ENCODE measurements at places on chromosomes 12 and 14. TPM values are rescaled to one million over a fixed set of nuclear protein-coding genes. Genes with fewer than 3 reads are reported as not detected.

The ADGRD1 gene
- total RNA-seq, result not detected

The OR10G2 gene
- not detected for total RNA-seq

The ITGB7 gene
- total RNA-seq, result 786 TPM

The DYRK4 gene
- total RNA-seq, result 24.4 TPM

The LTBP2 gene
- total RNA-seq, result 0.28 TPM

The SOAT2 gene
- 1.4 TPM for total RNA-seq

The RASAL1 gene
- 0.10 TPM for total RNA-seq

The LIN7A gene
- total RNA-seq, result not detected

The ACTN1 gene
- 37.1 TPM for total RNA-seq

The CCDC196 gene
- total RNA-seq, result not detected

DNA sequence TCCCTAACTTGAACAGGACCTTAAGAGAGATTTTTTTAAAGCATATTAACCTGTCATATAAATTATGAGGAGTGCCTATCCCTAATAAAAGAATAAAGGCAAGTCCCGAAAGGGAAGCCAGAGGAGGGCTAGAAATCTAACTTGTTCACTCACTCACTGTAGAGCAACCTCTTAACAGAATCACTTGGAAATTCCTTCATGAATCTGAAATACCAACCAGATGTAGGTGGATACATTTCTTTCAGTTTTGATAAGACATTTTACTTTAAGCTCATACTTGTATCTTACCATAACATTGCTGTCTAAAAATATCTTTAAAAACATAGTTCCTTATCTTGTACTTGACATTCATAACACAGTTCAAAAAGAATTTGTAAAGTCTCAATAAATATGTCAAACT, 25.7 kb downstream of the NTN4 start:
- no peaks in the 10 kb centered on the region for H3K36me3 ChIP-seq
- no peak overlapping the region for H3K27ac ChIP-seq
- H3K4me3 ChIP-seq, result no peak overlapping the region
- H3K4me1 ChIP-seq, result peaks cover 1% of the 10 kb centered on the region
- H3K27me3 ChIP-seq, result peaks cover 9% of the 10 kb centered on the region
- no peak for DNase-seq

- DNase-seq, result no peak
- no peak overlapping the region for H3K27ac ChIP-seq
- H3K36me3 ChIP-seq, result no peaks in the 10 kb centered on the region
Observed at GRCh38 chr12:131061041-131061806, 107.5 kb downstream of the ADGRD1 start.

DNA sequence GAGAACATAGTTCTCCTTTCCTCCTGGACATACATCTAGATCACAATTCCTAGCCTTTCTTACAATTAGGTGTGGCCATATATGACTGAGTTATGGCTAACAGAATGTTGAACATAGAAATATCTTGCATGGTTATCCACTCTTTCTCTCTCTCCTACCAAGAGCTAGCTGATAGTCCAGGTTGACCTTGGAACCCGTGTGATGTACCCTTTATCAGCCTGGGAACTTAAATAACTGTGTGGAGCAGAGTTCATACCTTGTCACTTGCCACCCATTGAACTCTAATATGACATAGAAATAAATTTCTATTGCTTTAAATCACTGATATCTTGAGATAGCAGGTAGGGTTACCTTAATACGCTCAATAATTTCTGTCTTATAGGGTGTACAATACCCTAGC, 115.9 kb downstream of the TPH2 start:
- DNase-seq, result no peak
- H3K27me3 ChIP-seq, result no peaks in the 10 kb centered on the region
- no peaks in the 10 kb centered on the region for H3K36me3 ChIP-seq
- H3K4me1 ChIP-seq, result no peaks in the 10 kb centered on the region

- peaks cover 16% of the 10 kb centered on the region for H3K27me3 ChIP-seq
- no peaks in the 10 kb centered on the region for H3K4me1 ChIP-seq
- H3K27ac ChIP-seq, result no peak overlapping the region
- no peak for DNase-seq
- no peak overlapping the region for H3K4me3 ChIP-seq
Observed at GRCh38 chr14:66117600-66117999, 368.6 kb upstream of the CCDC196 start.

DNA sequence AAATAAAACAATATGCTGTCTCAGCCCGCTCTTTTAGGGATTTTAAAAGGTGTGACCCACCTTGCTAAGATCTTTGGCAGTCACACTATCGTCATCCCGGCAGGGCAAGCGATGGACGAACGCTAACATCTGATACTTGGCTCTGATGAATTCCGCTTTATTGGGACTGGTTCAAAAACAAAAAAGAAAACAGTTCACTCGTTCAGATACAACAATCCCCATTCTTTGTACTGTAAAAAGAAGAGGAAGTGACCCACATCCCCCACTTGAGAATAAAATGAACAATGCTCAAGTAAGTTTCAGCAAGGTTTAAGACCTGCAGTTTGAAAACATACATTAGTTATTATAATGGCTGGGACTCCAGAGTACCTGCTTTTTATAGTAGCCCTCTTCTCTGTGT, 7.3 kb downstream of the GIT2 start:
- H3K4me3 ChIP-seq, result no peak overlapping the region
- no peaks in the 10 kb centered on the region for H3K27me3 ChIP-seq
- DNase-seq, result no peak
- peaks cover 56% of the 10 kb centered on the region for H3K4me1 ChIP-seq
- H3K36me3 ChIP-seq, result peaks cover 65% of the 10 kb centered on the region

- H3K27me3 ChIP-seq, result peaks cover 8% of the 10 kb centered on the region
- no peak for DNase-seq
- no peak overlapping the region for H3K4me3 ChIP-seq
- no peak overlapping the region for H3K27ac ChIP-seq
- H3K36me3 ChIP-seq, result no peaks in the 10 kb centered on the region
Observed at GRCh38 chr14:57319636-57320192, 50.9 kb downstream of the AP5M1 start.

GRCh38 chr12:13431041-13431440, 234.5 kb downstream of the EMP1 start:
- no peak overlapping the region for H3K27ac ChIP-seq
- H3K4me1 ChIP-seq, result no peaks in the 10 kb centered on the region
- H3K36me3 ChIP-seq, result no peaks in the 10 kb centered on the region
- no peak for DNase-seq
- peaks cover 2% of the 10 kb centered on the region for H3K27me3 ChIP-seq
- no peak overlapping the region for H3K4me3 ChIP-seq

GRCh38 chr14:32205984-32206383, 2.9 kb upstream of the RNU6-8 start:
- H3K36me3 ChIP-seq, result peaks cover 4% of the 10 kb centered on the region
- peaks cover 37% of the 10 kb centered on the region for H3K4me1 ChIP-seq
- H3K27me3 ChIP-seq, result peaks cover 13% of the 10 kb centered on the region
- H3K4me3 ChIP-seq, result no peak overlapping the region
- no peak overlapping the region for H3K27ac ChIP-seq

GRCh38 chr12:7068240-7068993, 7.9 kb downstream of the C1S start:
- no peak overlapping the region for H3K4me3 ChIP-seq
- H3K4me1 ChIP-seq, result no peaks in the 10 kb centered on the region
- peaks cover 23% of the 10 kb centered on the region for H3K27me3 ChIP-seq
- H3K36me3 ChIP-seq, result no peaks in the 10 kb centered on the region

DNA sequence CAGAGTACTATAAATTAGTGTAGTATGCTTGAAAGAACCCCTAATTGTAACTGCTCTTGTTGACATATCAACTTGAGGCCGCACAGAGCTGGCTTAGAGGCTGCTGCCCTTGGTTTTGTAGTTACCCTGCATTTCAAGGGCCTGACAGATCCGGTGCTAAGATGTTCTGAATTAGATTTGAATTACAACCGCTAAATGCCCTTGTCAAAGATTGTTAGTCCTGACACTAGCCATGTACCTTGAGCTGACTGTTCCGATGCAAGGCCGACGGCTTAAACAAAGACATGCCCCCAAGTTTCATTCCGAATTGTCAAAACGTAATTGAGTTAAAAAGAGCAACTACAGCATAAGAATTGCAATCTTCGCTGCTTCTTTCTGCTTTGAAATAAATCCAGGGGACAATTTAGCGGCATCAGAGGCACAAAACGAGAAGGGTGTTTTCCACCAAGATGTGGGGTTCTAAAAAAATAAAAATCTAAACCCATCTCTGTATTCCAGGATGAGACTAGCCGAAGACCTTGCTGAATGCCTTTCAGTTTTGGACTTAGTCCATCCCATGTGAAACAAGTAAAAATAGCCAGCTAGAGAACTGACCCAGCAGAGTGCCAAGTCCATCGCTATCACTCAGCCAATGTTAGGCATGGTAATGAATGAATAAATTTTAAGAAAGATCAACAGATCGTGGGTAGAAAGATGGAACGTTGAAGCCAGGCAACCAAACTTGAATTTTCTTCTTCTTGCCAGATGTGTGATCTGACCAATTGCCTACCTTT, 148.7 kb downstream of the DICER1 start:
- H3K36me3 ChIP-seq, result no peaks in the 10 kb centered on the region
- DNase-seq, result no peak
- H3K4me1 ChIP-seq, result no peaks in the 10 kb centered on the region
- H3K27me3 ChIP-seq, result peaks cover 9% of the 10 kb centered on the region
- H3K27ac ChIP-seq, result no peak overlapping the region

DNA sequence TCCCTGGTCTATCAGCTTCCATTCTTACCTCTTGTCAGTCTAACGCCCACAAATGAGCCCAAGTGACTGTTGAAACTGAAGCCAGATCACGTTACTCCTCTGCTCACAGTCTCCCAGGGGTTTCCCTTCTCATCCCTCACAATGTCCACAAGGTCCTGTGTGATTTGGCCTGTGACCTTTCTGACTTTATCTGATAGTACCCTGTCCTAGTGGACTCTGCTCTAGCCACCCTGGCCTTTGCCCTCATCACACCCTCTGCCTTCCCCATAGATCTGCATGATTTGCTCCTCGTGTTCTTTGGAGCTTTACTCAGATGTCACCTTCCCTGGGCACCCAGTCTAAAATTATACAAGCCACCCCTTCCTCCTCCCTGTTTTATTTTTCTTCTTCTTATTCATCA, 55.5 kb downstream of the RDH12 start:
- no peak overlapping the region for H3K27ac ChIP-seq
- no peaks in the 10 kb centered on the region for H3K27me3 ChIP-seq
- no peaks in the 10 kb centered on the region for H3K4me1 ChIP-seq
- peaks cover 54% of the 10 kb centered on the region for H3K36me3 ChIP-seq

DNA sequence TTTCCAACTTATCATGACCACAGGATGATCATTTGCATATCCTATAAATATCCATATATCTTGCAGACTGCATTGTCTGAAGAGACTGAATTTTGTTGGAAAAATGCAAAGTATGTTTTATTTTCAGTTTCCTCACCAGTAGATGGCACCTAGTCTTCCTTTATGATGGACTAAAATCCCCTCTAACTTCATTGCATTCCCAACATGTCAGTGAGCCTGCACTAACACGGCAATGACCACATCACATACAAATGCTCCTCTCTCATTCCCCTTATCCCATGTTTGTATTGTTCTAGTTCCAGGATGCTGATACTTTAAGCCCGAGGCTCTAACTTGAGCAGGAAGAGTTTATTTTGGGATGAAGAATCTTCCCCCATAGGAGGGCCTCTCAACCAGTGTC, 24.7 kb upstream of the MYBPC1 start:
- peaks cover 22% of the 10 kb centered on the region for H3K27me3 ChIP-seq
- H3K4me3 ChIP-seq, result no peak overlapping the region
- DNase-seq, result no peak
- H3K4me1 ChIP-seq, result no peaks in the 10 kb centered on the region

DNA sequence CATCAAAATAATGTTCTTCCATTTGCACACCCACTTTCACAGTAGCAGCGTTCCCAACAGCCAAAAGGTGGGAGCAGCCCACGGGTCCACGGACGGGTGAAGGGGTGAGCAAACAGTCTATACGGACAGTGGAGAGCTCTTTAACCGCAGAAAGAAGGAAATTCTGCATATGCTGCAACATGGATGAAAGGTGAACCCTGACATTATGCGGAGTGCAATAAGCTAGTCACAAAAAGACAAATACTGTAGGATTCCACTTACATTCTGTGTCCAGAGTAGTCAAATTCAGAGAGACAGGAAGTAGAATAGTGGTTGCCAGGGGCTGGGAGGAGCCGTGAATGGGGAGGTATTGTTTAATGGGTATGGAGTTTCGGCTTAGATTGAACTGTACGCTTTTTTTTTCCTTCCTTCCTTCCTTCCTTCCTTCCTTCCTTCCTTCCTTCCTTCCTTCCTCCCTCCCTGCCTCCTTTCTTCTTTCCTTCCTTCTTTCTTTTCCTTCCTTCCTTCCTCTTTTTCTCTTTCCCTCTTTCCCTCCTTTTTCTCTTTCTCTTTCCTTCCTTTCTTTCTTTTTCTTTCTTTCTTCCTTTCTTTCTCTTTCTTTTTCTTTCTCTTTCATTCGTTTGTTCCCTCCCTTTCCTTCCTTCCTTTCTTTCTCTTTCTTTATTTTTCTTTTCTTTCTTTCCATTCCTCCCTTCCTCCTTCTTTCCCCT, 15.8 kb upstream of the ANKRD9 start:
- DNase-seq, result peak; percentile 61
- peaks cover 46% of the 10 kb centered on the region for H3K4me1 ChIP-seq
- H3K27me3 ChIP-seq, result no peaks in the 10 kb centered on the region
- H3K36me3 ChIP-seq, result no peaks in the 10 kb centered on the region

DNA sequence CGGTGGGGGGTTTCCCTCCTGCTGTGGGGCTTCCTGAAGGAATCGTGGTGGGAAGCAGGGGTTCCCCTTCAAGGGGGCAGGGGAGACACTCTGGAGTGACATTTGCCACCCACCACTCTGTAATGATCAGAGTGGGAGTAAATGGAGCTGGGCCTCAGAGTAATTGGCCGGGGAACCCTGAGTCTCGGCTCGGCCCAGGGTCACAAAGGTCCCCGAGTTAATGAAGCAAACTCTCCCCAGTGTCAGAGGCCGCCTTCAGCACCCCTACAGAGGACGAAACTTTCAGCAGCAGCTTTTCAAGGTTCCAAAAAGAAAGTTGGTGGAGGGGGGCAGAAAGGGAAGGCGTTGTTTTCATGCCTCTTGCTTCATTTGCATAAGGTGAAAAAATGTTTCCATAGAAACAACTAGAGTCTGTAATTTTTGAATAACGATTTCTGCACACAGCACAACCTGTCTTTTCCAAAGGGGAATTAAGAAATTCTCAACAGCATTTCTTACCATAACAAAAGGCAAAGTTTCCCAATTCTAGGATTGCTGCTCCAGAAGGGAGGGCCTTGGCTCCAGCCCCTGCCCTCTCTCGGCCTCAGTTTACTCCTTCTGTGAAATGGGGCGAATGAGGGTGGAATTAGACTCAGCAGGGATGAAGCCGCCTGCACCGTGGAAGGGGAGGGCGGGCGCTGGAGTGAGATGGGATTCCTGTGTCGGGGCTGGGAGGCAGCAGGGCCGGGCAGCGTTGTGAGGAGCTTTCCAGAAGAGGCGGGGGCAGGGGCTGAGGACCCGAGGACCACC, 67.0 kb upstream of the BEGAIN start:
- DNase-seq, result no peak
- peaks cover 3% of the 10 kb centered on the region for H3K4me1 ChIP-seq
- no peak overlapping the region for H3K4me3 ChIP-seq

DNA sequence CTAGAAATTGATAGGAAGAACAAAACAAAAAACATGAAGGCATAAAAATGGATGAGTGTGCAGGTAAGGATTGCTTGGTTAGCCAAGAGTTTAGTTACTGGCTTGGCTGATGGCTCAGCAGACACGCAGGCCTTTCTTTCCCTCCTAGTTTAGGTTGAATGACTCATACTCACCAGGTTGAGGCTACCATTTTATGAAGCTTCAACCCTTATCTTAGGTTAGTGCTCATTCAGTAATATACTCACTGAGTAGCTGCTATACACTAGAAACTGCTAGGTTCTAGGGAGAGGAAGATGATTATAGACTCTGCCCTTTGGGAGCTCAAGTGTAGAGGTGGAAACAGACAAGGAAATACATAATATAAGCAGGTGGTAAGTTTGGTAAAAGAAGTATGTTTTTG, 6.0 kb downstream of the P3H3 start:
- H3K27ac ChIP-seq, result no peak overlapping the region
- H3K36me3 ChIP-seq, result no peaks in the 10 kb centered on the region
- no peak for DNase-seq
- H3K27me3 ChIP-seq, result peaks cover 33% of the 10 kb centered on the region
- H3K4me3 ChIP-seq, result no peak overlapping the region

Data from activated CD4-positive, alpha-beta memory T cell treated with anti-CD3 and anti-CD28 coated beads, Interleukin-2, amount 10 ng/mL, durations not matched to agents 7 days and 5 days (primary cell).